ENCODE measurements at places on chromosomes 11 and 22.

DNA sequence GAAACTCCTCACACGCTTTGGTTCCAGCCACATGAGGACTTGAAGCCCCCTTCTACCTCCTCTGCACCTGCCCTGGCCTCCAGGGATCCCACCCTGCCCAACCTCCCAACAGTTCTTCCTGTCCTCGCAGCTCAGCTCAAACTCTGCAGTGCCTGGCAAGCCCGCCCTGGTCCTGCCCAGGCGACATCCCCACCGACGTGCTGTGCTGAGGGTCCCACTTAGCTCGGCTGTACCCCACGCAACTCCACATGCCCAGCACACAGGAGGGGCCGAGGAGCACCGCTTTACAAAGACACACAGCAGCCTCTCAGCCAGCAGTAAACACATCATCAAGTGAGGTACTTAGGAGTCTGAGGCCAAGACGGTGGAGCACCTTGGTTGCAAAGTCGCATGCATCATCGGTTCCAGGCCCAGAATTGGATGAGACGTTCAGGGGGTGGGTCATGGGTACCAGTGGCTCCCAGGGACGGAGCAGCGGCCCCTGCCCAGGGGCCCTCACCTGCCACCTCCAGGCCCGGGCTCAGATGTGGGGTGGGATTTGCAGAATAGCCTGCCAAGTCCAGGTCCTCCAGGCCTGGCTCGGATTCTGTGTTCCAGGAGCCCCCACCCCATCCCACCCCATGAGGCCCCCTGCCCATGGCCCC lies 72.6 kb downstream of the CELSR1 start:
- DNase-seq: no peak

GRCh38 chr11:59172345-59173079 lies 580 bp downstream of the DTX4 start:
- no peak for DNase-seq

DNA sequence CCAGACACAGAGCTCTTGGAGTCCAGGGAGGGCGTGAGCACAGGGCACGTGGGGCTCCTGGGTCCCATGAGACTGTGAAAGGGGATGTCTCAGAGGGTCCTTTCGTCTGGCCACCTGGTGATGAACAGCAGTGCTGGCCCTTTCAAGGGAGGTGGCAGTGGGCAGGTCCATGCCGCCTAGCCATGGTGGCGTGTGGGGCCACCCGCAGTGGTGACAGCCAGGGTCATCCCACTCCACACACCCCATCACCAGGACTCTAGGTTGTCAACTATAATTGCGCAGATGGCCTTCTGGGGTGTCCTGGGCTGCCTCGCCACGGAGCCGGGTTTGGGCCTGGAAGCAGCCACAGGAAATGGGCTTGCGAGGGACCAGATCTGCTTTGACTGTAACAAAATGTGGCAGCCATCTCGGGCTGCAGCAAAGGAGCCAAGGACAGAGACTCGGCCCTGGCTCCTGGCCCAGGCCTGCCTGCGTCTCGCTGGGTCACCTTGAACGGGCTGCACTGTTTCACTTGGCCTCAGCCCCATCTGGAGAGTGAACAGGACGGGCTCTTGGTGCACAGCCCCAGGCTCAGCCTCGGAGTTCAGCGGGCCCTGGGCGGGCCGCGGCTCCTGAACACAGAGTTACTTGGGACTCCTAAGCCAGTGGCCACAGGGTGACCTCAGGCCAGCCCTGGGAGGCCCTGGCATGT lies 1350.5 kb downstream of the BRD1 start:
- DNase-seq: peak; percentile 56

DNA sequence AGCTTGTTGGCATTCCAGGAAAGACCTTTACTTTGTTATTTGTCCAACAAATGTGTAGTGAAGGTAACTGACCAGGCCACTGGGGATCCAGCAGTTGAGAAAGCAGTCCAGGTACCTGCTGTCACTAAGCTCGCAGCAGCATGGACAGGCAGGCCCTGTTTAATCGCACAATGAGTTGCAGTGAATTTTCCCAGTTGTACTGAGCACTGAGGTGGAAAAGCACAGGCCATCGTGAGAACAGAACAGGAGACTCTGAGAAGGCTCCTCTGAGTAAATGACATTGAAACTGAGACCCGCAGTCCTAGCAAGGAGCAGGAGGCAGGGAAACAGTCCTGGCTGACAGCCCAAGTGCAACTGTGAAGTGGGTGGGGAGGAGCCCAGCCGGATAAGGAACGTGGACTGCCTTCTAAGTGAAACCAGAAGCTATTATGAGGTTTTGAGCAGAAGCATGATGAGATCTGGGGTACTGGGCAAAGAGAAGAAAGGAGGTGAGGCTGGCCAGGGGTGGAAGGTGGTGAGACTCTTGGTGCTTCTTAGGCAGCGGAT lies 39.8 kb upstream of the CDON start:
- no peak for DNase-seq

GRCh38 chr22:44354288-44354687 lies 41.5 kb upstream of the SHISAL1 start:
- no peak for DNase-seq

DNA sequence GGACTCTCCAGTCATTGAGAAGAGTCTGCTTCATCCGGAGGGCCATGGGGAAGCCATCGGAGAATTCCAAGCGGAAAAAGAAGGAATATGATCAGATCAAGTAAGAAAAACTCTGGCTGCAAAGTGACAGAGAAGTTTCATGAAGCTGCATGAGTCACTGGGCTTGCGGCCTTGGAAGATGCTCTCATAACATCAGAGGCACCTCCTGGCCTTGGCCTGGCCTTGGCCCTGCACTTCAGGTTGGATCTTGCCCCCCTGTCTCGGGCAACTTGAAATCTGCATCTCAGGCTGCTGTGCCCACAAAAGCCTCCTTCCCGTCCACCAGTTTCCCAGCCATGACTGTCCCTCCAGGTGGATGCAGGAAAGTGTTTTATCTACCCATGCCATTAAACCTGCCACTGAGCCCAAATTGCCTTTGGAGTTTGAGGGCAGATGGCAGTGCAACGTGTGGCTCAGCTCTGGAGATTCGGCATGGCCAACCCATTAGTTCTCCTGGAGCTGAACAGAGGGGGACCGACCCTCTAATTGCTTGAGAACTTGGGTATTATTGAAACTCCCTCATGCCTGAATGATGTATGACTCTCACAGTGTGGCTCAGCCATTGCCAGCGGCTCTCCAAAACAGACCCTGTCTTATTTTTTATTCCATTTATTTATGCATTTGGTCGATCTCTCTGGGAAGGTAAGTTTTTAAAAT lies 66.7 kb downstream of the SEZ6L start:
- DNase-seq: no peak

DNA sequence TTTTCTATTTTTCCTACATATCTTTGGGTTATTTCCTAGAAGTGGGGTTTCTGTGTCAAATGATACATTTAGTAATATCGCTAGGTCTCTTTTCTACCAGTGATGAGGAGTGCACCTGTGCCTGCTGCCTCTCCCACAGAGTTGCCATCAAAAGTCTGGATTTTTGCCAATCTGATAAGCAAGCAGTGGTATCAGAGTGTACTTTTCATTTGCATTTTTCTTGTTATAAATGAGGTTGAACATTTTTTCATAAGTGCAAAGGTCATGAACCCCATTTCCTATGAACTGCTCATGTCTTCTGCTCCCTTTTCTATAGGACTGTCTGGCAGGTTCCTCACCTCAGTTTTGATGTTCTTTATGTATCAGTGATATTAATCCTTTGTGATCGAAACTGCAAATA lies 1.7 kb downstream of the TRPM5 start:
- no peak for DNase-seq

DNA sequence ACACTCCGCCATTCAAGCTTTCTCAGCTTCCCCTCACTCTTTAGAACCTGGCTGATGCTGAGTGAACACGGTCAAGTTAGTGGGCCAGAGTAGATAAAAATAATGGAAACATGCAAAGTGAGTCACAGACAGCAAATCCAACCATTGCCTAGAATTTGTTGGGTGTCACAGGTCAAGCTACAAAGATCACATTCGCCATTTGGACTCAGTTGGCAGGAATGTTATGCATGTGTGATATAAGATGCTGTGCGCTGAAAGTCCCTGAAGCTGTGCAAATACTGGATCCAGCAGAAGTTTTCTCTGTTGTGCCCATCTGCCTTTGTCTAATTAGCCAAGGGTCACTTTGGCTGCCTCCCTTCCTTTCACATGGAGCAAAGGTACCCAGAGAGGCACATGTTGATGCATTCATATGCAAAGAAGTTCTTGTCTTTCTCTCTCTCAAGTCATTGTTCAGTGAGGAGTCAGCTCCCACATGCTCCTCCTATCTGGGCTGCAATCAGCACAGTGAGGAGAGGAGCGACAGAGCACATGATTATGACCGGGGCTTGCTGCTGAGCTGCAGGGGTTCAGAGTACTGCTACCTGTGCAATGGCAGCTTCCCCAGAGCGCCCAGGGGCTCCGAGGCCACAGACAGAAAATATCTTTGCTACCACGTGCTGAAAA lies 39.7 kb downstream of the FLI1 start:
- DNase-seq: no peak

- no peak for DNase-seq
Observed at GRCh38 chr22:19876941-19877625, 22.4 kb upstream of the GNB1L start.

GRCh38 chr11:5467527-5467926 lies 18.4 kb downstream of the OR51I2 start:
- DNase-seq: no peak

DNA sequence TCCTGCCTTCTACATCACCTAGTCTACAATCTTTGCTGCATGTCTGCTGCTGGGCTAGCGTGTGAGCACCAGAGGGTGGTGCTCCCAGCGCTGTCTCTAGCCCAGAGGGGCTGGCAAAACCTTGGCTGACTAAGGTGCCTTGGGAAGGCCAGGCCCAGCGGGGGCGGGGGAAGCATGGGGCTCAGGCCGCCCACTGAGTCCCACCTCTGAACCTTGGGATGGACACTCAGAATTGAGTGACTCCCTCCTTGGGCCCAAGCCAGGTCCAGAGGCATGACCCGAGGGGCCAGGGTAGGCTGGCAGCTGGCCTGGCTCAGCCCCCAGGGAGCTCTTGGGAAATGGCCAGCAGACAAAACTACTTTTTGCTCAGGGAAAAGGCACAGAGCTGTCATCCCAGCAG lies 7.6 kb upstream of the GAL3ST1 start:
- DNase-seq: no peak

DNA sequence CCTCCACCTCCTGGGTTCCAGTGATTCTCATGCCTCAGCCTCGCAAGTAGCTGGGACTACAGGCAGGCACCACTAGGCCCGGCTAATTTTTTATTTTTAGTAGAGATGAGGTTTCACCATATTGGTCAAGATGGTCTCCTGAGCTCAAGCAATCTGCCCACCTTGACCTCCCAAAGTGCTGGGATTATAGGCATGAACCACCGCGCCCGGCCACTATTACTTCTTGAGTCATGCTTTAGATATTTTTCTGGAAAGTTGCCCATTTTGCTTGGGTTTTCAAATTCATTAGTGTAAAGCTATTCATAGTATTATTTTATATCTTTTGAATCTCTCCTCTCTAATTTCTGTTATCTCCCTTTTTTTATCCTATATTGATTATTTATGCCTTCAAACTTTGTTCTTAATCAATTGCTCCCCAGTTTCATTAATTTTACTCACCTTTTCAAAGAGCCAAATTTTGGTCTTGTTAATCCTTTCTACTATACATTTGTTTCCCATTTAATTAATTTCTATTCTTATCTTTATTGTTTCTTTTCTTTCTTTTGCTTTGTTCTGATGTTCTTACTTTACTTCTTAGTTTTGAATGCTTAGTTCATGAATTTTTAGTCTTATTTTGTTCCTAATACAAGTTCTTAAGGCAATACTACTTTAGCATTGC lies 10.3 kb upstream of the RAC2 start:
- no peak for DNase-seq

GRCh38 chr11:118911880-118912741 lies 13.6 kb downstream of the BCL9L start:
- DNase-seq: no peak

GRCh38 chr11:11444804-11445131 lies 91.7 kb upstream of the CSNK2A3 start:
- DNase-seq: no peak

DNA sequence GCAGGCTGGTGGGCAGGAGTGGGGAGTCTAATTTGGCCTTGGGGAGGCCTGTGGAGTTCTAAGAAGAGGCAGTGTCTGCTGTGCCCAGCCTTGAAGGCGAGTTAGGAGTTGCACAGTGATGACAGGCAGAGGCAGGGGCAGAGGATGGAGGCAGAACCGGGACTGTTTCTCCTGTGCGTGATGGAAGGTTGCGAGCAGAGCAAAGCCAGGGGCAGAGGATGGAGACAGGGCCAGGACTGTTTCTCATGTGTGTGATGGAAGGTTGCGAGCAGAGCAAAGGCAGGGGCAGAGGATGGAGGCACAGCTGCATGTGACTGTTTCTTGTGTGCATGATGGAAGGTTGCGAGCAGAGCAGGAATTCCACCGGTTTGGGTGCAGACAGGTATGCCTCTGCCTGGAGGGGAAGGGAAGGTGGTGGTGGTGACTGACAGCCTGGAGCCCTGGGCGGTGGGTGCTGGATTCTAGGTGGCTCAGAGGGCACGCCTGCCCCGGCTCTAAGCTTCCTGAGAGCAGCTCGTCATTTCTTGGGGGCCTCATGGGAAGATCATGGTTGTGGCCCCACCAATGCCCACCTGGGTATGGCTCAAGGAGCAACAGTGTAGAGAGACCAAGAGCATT lies 8.7 kb downstream of the B4GALNT4 start:
- DNase-seq: no peak

DNA sequence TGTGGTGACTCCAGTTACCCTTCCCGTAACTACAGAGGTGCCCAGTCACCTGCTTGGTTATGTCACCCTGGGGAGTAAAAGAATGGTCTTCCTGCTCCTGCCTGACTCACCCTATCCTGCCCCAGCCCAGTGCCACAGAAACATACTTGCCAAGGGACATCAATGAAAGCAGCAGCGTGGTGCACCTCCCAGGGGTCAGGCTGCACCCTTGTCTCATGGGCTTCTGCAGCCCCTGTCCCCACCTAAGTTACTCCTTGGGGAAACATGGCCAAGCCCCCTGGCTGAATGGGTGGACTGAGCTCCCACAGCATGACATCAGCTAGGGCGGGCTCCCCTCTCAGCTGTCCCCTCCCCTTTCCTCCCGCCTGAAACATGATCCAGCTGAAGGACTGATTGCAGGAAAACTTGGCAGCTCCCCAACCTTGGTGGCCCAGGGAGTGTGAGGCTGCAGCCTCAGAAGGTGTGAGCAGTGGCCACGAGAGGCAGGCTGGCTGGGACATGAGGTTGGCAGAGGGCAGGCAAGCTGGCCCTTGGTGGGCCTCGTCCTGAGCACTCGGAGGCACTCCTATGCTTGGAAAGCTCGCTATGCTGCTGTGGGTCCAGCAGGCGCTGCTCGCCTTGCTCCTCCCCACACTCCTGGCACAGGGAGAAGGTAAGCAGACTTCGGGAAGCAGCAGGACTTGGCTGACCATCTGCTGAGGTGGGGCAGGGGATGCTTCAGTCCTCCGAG lies at the start of gene HTR3A:
HTR3A (plus strand) TSS at position 368 of the 730 bp plus-strand sequence; CDS start at position 586, 218 bp downstream.
- DNase-seq: no peak

All from midbrain (tissue), 1 donor.